ENCODE measurements at places on chromosomes 5 and 9. TPM values are rescaled to one million over a fixed set of nuclear protein-coding genes. Genes with fewer than 3 reads are reported as not detected.

Gene PCDHGA4
- 1.1 TPM for polyA plus RNA-seq

Gene VCAN
- polyA plus RNA-seq = 360 TPM

Gene SPINK7
- polyA plus RNA-seq = not detected

GRCh38 chr5:61438298-61438970 is 106.4 kb downstream of the ZSWIM6 start:
- no peak for DNase-seq

Gene NKD2
- 1.8 TPM for polyA plus RNA-seq
